Activated CD4-positive, CD25-positive, alpha-beta regulatory T cell treated with anti-CD3 and anti-CD28 coated beads, Interleukin-2, amount 50 U/mL, for 16 hours (primary cell): ENCODE measurements at places on chromosomes 4 and X.

DNA sequence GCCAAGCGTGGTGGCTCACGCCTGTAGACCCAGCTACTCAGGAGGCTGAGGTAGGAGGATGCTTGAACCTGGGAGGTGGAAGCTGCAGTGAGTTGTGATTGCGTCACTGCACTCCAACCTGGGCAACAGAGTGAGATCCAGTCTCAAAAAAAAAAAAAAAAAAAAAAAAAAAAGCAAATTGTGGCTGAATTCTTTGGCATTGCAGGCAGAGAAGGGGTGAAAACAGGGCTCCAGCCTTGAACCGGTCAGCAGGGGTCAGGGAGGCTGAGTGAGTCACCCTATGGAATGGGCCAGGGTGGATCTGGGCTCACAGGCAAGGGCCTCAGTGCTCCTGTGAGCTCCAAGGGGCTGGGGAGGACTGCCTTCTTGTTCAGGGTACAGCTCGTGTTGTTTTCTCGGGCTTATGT lies 13.2 kb upstream of the FAM3A start:
- DNase-seq: no peak

DNA sequence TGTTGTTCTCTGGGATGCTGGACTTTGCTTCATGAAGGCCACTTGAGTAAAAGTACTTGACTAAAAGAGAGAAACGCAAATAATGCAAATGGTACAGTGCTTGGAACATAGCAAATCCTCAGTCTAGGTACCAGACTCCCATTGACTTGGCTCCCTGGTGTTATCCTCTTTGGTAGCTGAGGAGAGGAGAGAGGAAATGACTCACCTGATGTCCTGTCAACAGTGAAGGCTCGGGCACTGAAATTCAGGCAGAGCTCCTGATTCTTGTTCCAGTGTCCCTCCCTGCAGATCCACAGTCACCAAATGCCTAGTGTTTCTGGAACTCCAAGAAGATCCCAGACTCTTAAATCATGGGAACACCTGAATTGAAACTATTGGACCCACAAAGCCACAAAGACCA lies 22.5 kb upstream of the TCEAL4 start:
- no peak for DNase-seq

DNA sequence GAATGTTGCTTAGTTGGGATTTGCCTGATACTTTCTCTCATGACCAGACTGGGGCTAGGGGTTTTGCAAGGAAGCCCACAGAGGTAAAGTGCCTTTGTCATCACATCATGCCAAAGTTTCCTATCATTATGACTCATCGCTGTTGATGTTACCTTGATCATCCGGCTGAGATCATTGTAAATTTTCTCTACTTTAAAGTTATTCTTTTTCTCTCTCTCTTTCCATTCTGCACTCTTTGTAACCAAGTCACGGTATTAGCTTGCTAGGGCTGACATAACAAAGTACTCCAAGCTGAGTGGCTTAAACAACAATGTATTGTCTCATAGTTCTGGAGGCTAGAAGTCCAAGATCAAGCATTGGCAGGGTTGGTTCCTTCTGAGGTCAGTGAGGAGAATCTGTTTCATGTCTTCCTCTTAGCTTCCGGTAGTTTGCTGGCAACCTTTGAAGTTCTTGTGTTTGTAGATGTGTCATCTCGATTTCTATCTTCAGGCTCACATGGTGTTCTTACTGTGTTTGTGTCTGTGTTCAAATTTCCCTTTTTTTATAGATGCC lies 113.0 kb downstream of the DTHD1 start:
- DNase-seq: no peak

DNA sequence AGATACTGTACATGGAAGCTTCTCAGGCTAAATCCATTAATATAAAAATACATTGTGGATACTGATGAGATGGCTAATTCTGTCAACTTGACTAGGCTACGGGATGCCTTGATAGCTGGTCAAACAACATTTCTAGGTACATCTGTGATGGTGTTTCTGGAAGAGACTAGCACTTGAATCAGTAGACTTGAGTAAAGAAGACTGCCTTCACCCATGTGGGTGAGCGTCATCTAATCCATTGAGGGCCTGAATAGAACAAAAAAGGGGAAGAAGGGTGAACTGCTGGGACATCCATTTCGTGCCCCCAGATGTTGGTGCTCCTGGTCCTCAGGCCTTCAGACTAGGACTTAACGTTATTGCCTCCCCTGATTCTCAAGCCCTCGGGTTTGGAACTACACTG lies 3.7 kb upstream of the SRP72 start:
- DNase-seq: no peak

DNA sequence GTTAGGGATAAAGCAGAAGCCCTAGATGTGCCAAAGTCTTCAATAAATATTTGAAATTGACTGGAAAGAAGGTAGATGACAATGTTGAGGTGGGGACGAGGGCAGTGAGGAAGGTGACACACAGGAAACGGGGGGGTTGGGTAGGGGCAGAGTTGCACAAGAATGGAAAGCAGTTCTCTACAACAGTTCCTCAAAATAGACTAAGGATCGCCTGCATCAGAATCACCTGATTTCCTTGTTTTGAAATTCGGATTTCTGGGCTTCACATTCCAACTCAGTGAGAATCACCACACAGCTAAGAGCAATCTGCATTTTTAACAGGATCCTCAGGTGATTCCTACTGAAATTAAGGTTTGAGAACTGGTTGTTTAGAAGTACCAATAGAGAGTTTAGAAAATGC lies 70.6 kb downstream of the ARFIP1 start:
- no peak for DNase-seq
